ENCODE measurements at places on chromosomes 13 and 19.
A peak's percentile ranks its signal among the peaks of the same experiment; 100 is the strongest.

GRCh38 chr19:30469774-30470173, 97.6 kb downstream of the ZNF536 start:
- DNase-seq = no peak

- no peak for DNase-seq
These were observed 47.2 kb upstream of the EPHX3 start for GRCh38 chr19:15279326-15279904.

DNA sequence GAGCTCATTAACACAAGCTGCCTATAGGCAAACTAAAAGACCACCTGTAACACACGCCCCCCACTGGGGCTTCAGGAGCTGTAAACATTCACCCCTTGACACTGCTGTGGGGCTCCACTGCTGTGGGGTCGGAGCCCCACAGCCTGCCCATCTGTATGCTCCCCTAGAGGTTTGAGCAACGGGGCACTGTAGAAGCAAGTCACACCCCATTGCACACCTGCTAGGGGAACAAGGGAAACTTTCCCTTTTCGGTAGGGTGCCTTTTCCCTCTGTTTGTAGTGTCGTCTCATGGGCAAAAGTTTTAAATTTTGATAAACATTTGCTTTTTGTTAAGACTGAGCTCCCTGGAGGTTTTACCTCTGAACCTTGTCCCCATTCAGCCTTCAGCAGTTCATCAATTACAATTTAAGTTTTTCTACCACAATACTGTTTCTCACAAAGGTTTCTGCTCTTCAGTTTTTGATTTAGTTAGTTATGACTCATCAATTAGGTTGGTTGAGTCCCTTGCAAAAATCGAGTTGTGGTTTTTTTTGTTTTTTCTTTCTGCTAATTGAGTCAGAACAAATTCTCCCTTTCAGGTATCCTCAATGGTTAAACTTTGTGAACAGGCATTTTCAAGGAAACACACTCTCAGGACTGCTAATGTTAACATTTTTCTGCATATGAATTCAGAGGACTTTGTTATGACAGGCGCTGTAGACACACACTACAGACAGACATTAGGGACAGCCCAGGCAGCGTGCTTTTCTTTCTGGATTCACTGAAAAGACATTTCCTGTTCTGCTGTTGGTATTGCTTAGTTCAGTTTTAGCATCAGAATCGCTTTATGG, 35.1 kb downstream of the ZNF433 start:
- peak; percentile 64 for DNase-seq

GRCh38 chr13:26656919-26657318, 99.4 kb downstream of the WASF3 start:
- DNase-seq = no peak

- DNase-seq = no peak
These were observed 12.4 kb downstream of the GRTP1 start for GRCh38 chr13:113351514-113352026.

DNA sequence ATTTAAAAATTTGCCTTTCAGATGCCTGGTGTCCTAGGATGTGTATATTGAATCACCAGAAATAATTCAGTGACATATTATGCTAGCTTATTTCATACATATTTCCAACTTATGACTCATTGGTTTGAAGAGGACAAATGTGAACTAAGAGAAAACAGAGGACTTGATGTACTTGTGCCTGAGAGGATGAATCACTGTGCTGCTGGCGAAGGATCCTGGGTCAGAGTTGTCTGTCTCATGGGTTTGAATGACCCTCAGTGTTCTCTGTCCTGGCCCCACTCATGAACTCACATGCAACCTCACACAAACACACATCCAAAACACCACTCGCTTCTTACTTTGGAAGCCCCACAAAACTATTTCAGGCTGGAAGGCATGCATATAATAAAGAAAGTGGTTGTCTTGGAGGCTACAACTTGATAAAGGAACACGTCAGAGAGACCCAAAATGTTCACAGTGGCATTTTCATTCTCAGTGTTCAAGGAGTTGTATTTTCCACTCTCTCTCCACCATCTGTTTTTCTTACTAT, 129.0 kb upstream of the SPRY2 start:
- DNase-seq = no peak

- DNase-seq = no peak
These were observed 107.7 kb upstream of the SPATA13 start for GRCh38 chr13:24052547-24053518.

DNA sequence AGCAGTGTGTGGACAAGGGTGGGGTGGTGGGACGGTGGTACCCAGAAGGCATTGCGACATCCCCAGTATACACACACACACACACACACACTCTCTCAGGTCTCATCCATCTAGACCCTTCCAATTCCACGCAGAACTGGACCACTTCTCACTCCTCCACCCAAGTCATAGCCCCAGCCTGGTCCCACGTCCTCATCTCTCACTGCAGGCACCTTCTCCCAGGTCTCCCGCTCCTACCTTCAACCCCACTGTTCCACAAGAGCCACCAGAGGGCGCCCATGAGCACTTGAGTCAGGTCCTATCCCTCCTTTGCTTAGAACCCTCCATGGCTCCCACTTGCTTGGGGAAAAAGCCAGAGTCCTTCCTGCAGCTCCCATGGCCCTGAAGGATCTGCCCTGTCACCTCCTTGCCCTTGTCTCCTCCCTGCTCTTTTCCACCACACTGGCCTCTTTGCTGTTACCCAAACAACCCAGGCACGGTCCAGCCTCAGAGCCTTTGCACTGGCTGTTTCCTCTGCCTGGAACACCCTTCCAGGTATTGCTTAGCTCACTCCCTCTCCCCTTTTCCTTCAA, 62.6 kb downstream of the IER2 start:
- peak; percentile 70 for DNase-seq

DNA sequence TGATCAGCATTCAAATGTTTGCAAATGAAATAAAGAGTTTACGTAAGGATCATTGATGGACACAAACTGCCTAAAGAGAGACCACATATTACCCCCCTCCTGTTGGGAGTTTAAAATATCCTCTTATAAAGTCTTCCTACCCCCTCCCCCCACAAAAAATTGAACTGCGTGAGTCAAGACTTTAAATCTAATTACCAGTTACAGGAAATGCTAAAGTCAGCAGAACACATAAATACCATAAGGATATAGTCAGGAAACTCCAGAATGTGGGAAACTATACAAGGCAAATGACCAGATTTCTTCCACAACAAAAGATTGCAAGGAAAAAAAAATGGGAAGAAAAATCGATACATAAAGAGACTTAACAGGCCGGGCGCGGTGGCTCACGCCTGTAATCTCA, 44.4 kb upstream of the FARP1 start:
- DNase-seq = no peak

DNA sequence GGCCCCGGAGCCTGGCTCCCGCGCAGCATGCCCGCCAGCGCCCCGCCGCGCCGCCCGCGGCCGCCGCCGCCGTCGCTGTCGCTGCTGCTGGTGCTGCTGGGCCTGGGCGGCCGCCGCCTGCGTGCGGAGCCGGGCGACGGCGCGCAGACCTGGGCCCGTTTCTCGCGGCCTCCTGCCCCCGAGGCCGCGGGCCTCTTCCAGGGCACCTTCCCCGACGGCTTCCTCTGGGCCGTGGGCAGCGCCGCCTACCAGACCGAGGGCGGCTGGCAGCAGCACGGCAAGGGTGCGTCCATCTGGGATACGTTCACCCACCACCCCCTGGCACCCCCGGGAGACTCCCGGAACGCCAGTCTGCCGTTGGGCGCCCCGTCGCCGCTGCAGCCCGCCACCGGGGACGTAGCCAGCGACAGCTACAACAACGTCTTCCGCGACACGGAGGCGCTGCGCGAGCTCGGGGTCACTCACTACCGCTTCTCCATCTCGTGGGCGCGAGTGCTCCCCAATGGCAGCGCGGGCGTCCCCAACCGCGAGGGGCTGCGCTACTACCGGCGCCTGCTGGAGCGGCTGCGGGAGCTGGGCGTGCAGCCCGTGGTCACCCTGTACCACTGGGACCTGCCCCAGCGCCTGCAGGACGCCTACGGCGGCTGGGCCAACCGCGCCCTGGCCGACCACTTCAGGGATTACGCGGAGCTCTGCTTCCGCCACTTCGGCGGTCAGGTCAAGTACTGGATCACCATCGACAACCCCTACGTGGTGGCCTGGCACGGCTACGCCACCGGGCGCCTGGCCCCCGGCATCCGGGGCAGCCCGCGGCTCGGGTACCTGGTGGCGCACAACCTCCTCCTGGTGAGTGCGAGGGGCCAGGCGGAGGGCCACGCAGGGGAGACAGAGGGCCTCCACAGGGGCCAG, at the start of gene KL:
Gene KL (plus strand): TSS at position 10 of the 909 bp plus-strand sequence. CDS start 18 bp downstream, at position 28.
- peak; percentile 63 for DNase-seq

DNA sequence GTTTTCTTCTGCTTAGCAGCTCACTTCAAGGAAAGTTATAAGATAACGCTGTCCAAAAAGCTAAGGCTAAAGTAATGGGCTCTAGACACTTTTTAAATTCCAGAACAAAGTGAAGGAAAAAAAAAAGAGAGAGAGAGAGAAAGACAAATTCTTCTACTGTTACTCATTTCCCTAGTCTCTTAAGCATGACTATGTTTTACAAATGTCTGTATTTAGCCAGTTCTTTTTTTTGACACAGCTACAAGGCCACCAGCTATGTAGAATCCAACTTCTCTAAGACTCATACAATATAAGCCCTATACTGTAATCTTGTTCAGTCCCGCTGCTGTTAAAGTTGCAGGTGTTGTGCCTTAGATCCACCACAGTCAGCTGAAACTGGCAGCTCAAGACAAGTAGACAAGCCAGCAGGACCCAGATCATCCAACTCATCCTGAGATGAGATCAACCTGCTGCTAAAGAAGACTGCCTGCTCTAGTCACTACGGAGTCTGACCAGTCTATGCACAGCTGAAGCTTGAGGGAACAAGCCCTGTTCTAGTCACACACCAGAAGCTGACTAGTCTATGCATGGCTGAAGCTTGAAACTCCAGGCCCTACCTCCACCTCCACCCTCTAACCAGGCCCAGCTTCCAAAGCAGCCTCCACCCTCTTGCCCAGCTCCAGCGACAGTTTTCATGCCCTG, 10.3 kb upstream of the ZNF83 start:
- DNase-seq = no peak

GRCh38 chr13:40261336-40261735, 405.1 kb downstream of the FOXO1 start:
- DNase-seq = no peak

- no peak for DNase-seq
These were observed 107.2 kb upstream of the CACNA1A start for GRCh38 chr19:13613447-13613846.

- no peak for DNase-seq
These were observed 5.9 kb upstream of the MCF2L start for GRCh38 chr13:112962911-112963625.

GRCh38 chr19:46381756-46382345, 31.5 kb downstream of the CCDC8 start:
- DNase-seq = no peak

GRCh38 chr19:34578173-34578572, 96.6 kb downstream of the WTIP start:
- DNase-seq = no peak

DNA sequence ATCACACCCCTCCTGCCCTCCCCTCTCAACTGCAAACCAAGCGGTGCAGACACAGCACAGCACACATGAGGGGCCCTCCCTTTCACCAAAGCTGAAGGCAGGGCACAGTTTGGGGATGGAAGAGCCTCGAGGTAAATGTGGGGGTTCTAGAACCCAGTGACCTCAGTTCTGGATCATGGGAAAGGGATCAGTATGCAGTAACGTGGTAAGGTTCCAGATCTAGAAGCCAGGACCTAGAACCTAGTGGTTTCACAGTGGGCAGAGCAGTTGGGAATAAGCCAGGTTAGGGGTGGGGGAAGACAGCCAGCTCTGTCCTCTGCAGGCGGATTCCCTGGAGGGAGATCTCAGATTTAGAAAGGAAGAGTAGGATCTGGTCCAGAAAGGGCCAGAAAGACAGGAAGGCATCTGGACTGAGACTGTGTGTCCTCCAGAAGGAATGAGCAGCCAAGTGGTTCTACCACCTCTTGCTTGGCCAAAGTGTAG, 3.1 kb downstream of the FTL start:
- DNase-seq = no peak

GRCh38 chr13:44415815-44416214, 42.2 kb downstream of the SERP2 start:
- no peak for DNase-seq

DNA sequence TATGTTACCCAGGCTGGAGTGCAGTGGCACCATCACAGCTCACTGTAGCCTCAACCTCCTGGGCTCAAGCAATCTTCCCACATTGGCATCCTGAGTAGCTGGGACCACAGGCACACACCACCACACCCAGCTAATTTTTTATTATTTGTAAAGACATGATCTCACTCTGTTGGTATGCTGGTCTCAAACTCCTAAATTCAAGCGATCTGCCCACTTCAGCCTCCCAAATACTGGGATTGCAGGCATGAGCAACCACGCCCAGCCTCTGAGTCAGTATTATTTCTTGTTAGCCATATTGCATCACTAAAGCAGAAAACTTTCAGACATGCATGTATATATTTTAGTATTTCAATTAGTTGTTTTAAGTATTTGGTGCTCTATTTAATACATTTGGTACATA, 376.4 kb downstream of the GPC6 start:
- no peak for DNase-seq

GRCh38 chr13:20001366-20002190, 43.1 kb downstream of the ZMYM2 start:
- no peak for DNase-seq

GRCh38 chr19:49766930-49767299, at the start of gene AP2A1:
AP2A1 (plus strand) TSS chr19:49767001; CDS start chr19:49767134, 133 bp downstream.
- no peak for DNase-seq

DNA sequence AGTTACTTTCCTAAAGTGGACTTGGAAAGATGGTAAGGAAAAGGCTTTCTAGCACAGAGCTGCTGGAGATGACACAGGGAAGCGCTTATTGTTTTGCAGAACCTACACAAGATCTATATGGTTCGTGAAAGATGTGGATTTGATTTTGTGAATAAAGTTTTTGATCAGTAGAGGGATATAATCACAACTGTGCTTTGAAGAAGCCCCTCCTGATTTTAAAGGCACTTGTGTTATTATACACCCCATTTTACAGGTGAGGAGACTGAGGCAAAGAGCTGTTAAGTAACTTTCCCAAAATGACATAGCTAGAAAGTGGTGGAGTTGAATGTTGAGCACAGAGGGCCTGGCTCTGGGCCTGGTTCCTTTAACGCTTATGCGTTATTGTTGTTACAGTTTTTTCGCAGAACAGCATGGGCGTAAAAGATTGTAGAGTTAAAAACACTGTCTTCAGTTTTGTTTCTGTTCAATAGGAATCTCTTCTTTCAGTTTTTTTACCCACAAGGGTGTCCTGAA, 1.4 kb downstream of the TDRD3 start:
- DNase-seq = no peak

- DNase-seq = no peak
These were observed 7.7 kb upstream of the CEACAM7 start for GRCh38 chr19:41695745-41696144.

DNA sequence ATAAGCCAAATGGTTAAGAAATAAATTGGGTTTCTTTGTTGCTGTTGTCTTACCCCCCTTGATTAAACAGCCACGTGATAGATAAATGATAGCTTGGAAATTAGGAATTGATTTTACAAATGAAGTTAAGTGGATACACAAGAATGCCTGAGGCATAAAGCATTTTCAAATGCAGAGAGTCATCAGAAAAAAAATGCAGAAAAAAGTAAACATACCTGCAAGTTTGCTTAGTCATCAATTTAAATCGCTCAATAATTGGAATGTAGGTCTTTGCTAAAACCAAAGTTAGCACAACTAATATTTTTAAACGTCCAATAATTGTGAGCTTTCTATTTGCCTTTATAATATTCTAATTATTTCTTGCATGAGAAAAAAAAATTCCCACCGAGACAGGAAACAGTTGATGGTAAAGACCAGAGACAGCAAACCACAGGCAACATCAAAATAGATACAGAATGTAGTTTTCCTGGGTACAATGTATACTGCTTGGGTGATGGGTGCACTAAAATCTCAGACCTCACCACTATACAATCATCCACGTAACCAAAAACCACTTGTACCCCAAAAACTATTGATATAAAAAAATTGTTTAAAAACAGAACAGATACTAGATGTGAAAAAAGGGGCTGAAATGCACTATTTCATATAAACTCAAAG, 924.0 kb downstream of the PCDH9 start:
- DNase-seq = no peak

Data from GM20000 (cell line).